Brain pericyte (primary cell): ENCODE measurements at places on chromosomes 2 and 18.
A peak's percentile ranks its signal among the peaks of the same experiment; 100 is the strongest.

- DNase-seq: no peak
Measured at GRCh38 chr2:215140166-215140707, 1.8 kb upstream of the ABCA12 start.

GRCh38 chr2:102826904-102827303, 65.1 kb downstream of the TMEM182 start:
- no peak for DNase-seq

DNA sequence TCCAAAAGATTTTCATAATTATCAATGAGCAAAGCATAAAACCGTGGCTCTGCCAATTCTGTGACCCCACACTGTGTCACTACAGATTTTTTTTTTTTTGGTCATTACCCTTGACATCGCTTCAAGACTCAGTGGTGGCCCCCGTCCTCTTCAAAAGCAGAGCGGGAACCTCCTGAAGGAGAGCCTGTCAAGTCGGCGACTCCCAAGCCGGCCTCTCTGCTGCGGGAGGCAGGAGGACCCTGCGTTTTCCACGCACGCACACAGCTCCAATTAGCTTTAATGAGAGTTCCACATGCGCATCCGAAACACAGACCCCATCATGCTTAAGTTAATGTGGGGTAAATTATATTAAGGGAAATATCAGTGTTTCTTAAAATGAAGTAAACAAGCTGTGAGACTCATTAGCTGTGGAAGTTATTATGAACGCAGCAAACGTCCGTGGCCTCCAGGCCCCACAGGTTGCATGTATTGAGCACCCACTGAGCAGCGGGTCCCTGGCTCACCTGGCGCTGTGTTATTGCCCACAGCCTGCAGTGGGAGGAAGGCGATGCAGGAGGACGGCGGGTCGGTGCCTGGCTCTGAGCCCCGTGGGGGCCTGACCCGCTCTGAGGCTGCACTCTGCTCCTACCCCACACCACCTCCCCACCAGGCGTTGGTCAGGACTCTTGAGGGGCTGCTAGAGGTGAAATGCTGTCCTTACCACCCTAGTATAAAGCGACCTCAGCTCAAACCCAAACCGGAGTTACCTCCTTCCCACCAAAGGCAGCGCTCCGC, 181.0 kb upstream of the SALL3 start:
- DNase-seq: no peak

DNA sequence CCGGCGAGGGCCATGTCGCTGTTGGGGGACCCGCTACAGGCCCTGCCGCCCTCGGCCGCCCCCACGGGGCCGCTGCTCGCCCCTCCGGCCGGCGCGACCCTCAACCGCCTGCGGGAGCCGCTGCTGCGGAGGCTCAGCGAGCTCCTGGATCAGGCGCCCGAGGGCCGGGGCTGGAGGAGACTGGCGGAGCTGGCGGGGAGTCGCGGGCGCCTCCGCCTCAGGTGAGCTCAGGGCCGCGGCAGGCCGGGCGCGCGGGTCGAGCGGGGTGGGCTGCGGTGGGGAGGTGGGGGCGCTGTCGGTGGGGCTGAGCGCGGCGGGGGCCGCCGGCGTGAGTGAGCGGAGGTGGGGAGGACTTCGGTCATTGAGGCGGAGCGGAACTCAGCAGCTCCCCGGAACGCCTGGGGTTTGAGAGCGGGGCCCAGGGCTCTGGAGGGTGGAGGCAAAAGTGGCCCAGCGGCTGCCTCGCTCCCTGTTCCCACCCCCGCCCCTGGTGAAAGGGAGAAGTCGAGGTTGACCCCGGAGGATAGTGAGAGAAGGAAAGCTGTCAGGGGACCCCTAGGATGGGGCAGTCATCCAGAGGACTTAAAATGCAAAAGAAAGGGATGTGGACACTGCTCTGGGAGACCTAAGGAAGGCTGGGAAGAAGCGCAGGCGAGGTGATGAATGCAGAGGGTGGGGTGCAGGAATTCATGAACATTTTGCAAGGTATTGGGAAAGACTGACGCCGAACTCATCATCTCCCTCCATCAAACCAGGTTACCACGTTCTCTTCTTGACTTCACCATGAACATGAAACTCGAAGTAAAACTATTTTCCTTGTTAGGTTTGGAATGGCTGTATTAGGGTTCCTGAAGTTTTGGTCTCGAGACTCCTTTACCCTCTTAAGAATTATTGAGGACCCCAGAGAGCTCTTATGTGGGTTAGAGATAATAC, 633 bp downstream of the MALT1 start:
- no peak for DNase-seq

DNA sequence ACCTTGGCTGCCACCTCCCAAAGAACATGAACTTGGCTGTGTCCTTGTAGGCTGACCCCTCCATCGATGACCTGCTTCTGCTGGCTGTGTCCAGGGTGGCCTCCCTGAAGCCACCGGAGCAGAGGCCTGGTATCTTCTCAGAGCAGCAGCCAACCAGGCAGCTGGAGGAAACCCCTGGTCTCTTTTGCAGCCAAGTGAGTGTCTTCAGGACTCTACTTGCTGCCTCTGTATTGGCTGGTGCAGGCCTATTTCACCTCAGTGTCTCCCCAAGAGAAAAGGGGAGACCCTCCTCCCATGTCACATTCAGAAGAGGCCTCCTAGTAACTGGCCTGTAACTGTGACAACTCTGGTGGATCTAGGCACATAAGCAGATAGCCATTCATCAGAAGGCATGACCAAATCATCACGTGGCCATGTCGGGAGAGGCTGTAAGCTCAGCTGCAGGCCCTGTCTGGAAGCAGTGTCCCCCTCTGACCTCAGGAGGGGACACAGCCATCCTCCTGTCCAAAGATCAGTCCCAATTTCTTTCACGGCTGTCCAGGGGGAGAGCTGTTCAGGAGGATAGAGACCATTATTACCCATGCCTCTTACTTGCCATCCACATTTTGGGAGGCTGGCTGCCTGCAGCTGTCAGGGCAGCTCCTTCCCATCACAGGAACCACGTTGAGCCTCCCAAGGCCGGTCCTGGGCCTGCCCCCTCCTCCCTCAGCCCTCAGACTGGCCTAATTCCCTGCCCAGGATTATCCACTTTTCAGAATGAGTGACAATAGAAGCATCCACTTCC, 20.9 kb upstream of the ROCK2 start:
- DNase-seq: no peak

- DNase-seq: no peak
Measured at GRCh38 chr18:63104868-63105267, 214.7 kb downstream of the BCL2 start.

DNA sequence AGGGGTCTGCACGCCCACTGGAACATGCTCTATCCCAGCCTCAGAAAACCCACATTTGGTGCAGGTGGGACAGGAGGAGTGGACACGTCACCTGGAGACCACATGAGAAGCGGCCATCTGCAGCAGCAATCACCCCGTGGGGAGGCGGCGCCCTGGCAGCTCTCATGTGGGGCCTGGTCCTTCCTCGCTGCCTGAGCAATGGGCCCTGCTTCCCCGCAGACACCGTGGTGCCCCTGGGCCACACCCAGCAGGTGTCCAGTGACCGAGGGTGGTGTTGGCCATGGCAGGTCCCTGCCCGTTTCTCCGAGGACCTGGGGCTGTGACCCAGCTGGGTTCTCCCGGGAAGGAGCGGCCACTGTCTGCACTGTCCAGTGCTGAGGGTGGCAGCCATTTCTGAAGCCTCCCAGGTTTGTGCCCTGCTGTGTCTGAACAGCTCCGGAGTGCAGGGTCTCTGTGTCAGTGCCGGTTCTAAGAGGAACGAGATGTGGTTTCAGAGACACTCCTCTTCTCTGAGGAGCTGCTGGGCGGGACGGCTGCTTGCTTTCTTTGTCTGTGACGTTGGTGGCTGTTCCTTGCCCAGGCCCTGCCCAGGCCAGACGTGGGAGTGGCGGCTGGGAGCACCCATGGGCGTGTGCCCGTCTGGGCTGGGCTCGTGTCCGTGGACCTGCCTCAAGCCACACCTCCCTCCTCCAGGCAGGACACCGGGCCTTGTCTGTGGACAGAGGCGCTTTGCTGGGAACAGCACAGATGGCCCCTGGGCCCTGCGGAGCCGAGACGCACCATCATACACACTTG, 44.8 kb downstream of the NFATC1 start:
- no peak for DNase-seq

GRCh38 chr2:62540408-62541168, 34.6 kb upstream of the TMEM17 start:
- no peak for DNase-seq

DNA sequence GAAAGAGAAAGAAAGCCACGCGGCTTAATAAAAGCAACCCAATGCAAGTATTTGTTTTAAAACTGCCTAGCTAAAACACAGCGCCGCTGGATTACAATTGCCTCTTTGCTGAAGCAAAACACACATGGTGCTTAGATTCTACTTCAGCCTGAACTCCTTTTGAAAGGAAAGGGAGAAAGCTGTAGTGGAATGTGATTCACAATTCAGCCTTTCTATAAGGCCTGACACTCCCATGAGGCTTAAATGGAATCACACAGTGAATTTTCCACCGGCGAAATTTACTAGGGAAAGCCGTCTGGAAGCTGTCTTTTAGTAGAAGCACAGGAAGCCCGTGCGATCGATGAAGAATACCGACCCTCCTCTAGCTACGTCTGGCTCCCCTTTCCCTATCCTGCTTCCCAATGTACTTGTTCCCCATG, 348.0 kb downstream of the DLGAP1 start:
- DNase-seq: no peak

GRCh38 chr2:112343827-112344585, 68.6 kb downstream of the ZC3H6 start:
- DNase-seq: no peak

DNA sequence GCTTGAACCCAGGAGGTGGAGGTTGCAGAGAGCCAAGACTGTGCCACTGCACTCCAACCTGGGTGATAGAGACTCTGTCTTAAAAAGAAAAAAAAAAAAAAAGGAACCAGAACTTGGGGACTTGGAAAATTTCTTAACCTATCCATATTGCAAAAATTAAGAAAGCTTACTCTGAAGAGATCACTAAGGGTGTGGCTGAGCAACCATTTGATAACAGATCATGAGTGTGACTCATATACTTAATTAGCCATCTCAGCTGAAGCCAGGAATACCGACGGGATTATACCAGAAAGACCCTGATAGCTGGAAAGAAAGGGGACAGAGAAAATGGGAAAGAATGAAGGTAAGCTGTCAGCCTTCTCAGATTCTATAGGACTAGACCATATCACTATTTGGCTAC, 7.1 kb upstream of the ADD2 start:
- no peak for DNase-seq

GRCh38 chr2:149702571-149702970, 115.0 kb upstream of the MMADHC start:
- no peak for DNase-seq

DNA sequence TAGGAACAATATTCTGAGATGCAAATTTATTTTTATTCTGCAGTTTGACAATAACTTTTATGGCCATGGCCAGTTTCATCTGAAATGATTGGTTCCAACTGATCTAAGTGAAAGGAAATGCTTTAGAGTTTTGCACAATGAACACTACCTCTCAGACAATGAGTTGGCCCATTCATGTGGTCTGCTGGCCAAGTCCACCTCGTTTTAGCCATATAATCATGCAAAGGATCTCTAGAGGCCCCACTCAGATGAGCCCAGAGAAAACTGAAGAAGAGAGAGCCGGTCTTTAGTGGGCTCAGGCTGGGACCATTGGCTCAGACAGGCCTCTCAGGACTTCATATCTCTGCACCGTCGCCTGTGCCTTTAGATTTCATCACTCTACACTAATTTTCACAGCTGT, 254.7 kb downstream of the MREG start:
- DNase-seq: no peak

DNA sequence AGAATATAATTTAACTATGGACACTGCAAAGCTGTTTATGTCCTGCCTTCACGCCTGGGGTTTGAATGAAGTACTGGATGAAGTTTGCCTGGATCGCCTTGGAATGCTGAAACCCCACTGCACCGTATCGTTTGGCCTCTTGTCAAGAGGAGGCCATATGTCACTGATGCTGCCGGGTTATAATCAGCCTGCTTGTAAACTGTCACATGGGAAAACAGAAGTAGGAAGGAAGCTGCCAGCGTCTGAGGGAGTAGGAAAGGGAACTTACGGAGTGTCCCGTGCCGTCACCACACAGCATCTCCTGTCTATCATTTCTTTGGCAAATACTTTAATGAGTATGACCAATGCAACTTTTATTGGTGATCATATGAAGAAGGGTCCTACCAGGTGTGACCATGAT, 105.8 kb downstream of the WDR7 start:
- no peak for DNase-seq

DNA sequence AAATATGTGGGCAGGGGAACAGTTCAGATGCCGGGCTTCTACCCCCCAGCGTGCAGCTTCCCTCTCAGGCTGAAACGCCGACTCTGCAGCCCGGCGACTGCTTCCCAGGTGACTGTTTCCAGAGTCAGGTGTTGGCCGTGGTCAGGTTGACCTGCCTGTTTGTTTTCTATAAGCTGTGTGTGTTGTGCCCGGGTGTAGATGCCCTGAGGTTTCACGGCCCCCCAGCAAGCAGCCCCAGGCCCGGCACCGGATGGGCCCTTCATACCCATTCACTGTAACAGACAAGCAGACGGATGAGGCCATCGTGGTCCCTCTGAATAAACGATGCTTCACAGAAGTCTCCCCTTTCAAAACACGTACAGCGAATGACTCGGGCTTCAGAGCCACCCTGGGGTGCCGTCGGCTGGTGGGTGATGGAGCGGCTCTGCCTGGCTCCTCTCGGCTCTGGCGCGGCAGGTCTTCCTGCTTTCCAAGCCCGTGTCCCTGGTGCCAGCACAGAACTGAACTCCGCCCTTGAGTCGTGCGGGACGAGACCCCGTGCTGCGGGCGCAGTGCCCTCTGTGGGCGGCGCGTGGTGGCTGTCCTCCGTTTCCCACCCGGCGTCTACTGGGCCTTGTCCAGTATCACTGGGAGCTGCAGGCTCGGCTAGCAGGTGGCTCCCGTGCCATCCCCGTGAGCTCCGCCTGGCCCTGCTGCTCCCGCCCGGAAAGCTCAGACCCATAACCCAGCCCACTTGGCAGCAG, 15.0 kb upstream of the KCNG2 start:
- no peak for DNase-seq

GRCh38 chr2:123045713-123046112, 979.4 kb upstream of the CNTNAP5 start:
- DNase-seq: no peak

- no peak for DNase-seq
Measured at GRCh38 chr2:240831594-240832204, 11.7 kb upstream of the KIF1A start.

- no peak for DNase-seq
Measured at GRCh38 chr18:35022426-35023001, 18.7 kb upstream of the MAPRE2 start.

GRCh38 chr2:83826577-83826976, 632.5 kb downstream of the SUCLG1 start:
- no peak for DNase-seq

GRCh38 chr2:149597668-149598326, 10.2 kb upstream of the MMADHC start:
- DNase-seq: peak; percentile 44

GRCh38 chr2:125070726-125071505, 1045.8 kb downstream of the CNTNAP5 start:
- no peak for DNase-seq
